HFF-Myc (cell line): ENCODE measurements at places on chromosomes 12 and 14.
A peak's percentile ranks its signal among the peaks of the same experiment; 100 is the strongest.

- no peak for DNase-seq
Observed at GRCh38 chr14:66070542-66071319, 415.4 kb upstream of the CCDC196 start.

GRCh38 chr12:113244047-113244460, 22.8 kb downstream of the TPCN1 start:
- no peak for DNase-seq

- DNase-seq: no peak
Observed at GRCh38 chr14:45261209-45261608, 8.2 kb upstream of the MIS18BP1 start.

DNA sequence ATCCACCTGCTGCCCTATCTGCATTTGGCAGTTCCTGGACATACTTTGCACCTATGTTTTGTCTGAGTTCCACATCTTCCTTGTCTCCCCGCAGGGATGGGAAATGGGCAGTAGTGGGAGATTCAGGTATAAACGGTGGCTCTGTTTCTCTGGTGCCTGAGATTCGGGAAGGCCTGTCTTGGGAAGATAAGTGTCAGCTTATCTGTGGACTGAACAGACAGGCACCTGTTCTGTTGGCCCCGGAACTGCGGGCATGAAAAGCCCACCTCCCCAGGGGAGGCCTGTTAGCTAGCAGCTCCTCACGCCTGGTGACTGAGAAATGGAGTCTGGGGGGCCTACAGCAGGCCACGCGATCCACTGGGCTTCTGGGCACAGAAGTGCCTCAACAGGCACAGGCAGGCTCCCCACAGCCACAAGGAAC, 5.8 kb downstream of the PHB2 start:
- DNase-seq: no peak

DNA sequence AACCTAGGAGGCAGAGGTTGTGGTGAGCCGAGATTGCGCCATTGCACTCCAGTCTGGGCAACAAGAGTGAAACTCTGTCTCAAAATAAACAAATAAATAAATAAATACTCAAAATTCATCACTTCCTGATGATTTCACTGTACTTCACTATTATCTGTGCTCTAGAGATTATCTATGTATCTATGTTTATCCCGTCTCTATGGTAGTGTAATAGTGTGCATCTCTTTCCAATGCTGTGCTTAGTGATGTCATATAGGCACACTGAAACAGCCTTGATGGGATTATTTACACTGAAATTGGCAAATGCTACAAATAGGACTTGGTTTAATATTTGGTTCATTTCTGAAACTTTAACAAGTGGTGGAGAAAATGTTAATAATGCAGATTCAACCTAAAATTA, 6.5 kb downstream of the CAPS2 start:
- no peak for DNase-seq

DNA sequence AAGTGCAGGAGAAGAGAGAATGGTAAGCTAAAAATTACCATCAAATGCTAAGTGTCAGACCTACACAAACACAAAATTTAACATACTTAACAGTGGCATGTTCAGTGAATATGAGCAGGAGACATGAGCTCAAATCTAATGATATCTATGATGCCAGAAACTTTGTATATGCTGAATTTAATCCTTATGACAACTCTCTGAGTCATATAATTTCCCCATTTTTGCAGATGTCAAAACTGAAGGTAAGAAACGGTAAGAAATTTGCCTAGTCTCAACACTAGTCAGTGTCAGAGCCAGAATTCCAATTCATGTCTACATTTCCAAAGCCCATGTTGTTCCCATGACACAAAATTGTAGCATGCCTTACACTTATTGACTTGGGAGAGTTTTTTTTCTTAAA, 375.8 kb downstream of the APAF1 start:
- no peak for DNase-seq

GRCh38 chr12:64892561-64892960, 68.1 kb downstream of the TBC1D30 start:
- no peak for DNase-seq

GRCh38 chr12:6788972-6789924, at the start of gene CD4:
Gene CD4 (plus strand): TSS chr12:6789528. CDS start chr12:6800139, 10,611 bp downstream.
- DNase-seq: no peak

DNA sequence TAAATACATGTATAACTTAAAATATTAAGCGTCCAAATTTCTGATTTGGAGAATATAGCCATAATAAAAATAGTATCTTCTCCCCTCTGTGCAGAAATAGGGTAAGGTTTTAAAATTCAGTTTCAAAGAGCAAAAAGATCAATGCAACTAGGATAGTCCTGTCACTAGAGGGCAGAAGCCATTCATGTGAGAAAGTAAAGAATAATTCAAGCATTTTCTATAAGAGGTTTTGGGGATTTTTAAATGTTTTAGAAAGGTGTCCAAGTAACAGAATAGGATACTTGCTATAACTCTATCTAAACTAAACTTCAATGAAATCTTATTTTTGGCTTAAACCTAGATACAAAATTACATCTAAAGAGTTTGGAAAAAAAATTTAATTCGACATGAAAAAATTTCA, 50.3 kb downstream of the ADAMTS20 start:
- DNase-seq: peak; percentile 2

DNA sequence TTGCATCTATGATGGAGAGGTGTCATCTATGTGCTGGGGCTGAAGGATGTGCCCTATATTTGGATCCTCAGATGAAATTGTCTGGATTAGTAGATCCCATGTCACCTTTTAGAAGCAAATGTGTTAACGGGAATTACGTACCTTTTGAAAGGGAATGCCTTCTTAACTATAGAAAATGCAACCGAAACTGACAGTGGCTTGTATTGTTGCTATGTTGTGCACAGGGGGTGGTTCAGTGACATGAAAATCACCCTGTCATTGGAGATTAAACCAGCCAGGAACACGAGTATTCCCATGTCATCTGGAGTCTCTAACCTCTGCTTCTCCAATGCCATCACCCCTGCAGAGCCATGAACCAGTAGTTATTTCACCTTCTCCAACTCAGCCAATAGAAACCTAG, 110.2 kb downstream of the METTL25 start:
- DNase-seq: no peak
